Right cardiac atrium (tissue), 5 donors: ENCODE measurements at places on chromosomes 6 and 20. TPM values are rescaled to one million over a fixed set of nuclear protein-coding genes. Genes with fewer than 3 reads are reported as not detected.

CALHM5 gene
- 2.8 TPM for total RNA-seq

TRMT6 gene
- total RNA-seq: 8.9 TPM

OR2H1 gene
- total RNA-seq: not detected

ADGRF1 gene
- not detected for total RNA-seq

CCM2L gene
- 9.6 TPM for total RNA-seq

ZFAND3 gene
- total RNA-seq: 91.4 TPM

VGLL2 gene
- 2.3 TPM for total RNA-seq

DNA sequence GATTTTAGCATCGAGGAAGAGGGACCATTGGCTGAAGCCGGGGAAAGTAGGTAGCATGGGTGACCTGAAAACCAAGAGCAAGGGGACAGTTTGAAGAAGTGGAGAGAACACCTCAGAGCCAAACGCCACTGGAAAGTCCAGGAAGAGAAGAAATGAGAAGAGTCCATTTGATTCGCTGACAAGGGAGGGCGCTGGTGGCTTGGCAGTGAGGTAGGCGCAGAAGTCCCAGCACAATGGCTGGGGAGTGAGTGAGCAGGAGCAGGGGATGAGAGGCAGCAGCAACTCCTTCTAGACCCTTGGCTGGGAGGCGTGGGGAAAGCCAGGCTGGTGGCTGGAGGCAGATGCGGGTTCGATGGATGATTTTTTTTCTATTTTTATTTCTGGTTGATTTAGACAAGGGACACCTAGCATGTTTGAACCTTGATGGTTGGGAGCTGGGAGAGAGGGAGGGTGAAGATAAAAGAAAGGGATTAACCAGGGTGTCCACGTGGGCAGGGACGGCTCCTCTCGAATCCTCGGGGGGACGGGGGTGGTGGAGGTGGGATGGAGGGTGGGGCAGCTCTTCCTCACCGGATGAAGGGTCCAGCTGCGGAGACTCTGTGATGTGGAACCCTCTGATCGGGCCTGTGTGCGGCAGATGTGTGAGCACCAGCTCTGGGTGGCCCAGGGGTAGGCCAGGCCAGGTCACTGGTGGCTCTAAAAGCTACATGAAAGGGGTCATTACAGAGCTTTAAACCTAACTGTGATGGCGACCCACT, 164.2 kb downstream of the NFATC2 start:
- DNase-seq: no peak

DNA sequence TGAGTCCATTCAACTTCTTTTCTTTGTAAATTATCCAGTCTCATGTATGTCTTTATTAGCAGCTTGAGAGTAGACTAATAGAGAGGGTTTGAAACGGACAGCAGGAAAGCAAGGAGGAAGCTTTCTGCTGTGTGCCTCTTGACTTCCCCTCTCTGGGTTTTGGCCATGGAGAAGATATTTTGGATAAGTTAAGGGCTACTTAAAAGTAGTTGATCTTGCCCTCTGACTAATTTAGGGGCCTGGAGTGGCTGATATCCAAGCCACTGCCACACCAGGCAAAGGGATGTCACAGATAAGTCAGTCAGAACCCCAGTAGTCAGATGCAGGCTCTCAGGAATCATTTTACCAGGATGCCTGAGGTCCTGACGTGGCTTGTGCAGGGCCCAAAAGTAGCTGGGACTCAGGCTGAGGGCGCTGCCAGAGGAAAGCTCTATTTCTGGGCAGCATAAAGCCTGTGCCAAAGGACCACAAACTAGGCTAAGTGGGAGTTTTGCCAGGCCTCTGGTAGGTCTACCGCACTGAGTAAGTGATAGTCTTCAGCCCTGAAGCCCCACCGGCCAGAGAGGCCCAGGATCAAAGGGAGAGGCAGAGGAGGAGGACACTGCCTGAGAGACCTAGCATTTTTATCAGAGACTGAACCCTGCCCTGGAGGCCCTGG, 41.6 kb upstream of the IYD start:
- DNase-seq: no peak

DNA sequence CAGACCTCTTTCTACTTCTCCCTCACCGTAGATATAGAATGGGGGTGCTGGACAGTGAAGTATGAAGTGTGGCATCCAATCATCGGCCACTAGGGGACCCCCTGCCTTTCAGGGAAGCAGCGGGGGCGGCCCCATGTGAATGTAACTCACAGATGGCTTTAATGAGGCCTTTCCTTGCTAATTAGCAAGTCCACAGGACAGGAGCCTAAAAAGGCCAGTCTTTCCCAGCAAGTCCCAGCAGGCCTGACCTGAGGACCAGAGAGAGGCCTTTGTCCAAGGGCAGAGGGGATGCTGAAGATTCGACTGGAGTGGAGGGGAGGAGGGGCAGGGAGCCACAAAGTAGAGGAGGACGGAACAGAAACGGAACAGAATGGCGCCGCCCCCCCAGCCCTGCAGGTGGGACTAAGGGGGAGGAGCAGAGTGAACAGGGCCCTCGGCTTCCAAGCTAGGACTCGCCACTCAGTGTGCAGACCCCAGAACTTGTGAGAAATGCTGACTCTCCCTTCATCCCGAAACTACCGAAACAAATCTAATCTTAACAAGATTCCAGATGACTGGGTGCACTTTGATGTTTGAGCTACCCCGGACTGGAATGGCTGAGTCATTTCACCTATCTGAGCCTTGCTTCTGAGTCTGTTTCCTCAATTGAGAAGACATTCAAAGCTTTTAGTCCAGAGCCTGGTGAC, 5.8 kb downstream of the C6orf132 start:
- DNase-seq: no peak

DNA sequence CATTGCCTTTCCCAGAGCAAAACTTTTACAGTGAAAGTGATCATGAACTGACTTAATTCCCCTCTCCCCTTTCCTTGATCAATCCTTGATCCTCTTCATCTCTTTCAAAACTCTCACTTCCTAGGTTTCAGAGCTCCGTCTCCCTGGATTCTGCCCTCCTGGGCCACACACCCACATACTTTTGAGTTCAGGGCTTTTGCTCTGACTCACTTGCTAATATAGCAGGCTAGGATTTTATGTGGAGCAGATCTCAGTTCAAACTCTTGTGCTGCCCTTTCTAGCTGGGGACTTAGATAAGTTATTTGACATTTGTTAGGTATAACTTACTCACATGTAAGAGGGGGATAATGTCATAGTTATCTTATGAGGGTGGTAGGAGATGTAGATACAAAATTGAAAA, 109.1 kb upstream of the MLIP start:
- no peak for DNase-seq

DNA sequence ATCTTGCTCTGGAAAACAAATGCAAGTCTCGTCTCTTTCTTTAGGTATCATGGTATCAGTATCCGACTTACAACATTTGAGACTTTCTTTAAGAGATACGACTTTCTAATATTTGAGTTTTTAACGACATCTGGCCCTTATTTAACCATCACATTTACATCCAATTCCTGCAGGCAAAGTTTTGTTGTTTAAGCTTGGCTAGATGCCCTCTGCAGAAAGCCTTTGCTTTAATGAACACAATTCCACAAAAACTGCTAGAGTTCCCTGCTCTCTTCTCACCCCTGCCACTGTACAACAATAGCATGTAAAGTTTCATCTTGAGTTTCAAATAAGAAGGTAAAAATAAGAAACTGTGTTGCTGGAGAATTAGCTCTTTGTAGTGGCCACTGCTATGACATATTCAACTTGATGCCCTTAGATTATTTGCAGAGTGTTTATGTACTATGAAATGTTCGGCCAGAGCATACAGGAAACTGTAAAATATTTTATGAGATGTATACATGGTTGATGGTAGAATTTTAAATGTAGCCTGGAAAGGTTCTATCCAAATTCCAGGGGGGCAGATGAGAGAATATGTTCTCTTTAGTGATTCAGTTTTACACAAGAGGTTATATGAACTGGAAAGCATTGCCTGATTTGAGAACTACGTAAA, 438.6 kb downstream of the CDC5L start:
- no peak for DNase-seq

DNA sequence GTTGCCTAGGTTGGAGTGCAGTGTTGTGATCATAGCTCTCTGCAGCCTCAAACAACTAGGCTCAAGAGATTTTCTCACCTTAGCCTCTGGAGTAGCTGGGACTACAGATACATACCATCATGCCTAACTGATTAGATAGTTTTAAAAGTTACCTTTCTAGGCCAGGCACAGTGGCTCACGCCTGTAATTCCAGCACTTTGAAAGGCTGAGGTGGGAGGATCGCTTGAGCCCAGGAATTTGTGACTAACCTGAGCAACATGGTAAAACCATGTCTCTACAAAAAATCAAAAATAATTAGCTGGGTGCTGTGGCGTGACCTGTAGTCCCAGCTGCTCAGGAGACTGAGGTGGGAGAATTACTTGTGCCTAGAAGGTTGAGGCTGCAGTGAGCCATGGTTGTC, 41.2 kb downstream of the SLC17A5 start:
- no peak for DNase-seq

- no peak for DNase-seq
Measured at GRCh38 chr20:31707994-31708735, 14.5 kb downstream of the BCL2L1 start.

GRCh38 chr6:159483259-159483658, 209.8 kb downstream of the SOD2 start:
- DNase-seq: no peak

GRCh38 chr20:36402708-36403107, 96.6 kb downstream of the DLGAP4 start:
- no peak for DNase-seq

DNA sequence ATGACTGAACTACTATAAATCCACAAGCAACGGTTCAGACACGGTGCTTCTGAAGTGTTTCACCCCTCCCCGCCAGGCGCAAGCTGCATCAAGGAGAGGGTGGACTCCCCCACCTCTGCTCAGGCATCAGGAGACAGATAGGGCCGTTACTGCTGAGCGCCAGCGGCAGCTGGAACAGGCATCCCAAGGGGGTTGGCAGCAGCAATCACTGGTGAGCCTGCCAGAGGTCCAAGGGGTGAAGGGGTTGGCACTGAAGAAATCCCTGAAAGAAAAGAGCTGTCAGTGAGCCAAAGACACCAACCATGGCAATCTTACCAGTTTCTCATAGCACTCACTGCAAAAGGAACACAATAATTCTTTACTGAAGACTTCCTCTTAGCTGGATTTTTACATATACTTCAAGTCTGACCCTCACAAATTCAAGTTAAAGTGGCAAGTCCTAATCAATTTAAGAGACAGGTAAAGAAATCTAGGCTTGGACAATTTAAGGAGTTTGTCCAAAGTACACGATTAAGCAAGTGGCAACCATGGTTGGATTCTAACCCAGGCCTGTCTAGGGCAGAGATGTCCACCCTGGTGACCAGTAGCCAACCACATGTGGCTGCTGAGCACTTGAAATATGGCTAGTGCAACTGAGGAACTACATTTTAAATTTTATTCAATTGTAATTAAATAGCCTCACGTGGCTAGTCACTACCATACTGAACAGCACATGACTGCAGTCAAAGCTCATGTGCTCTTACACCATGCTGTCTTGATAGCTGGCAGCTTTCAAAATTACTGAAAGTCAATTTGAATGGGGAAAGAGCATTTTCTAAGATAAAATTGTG, 21.7 kb upstream of the TBC1D20 start:
- DNase-seq: peak; percentile 88

- DNase-seq: no peak
Measured at GRCh38 chr20:11047559-11047958, 373.8 kb upstream of the JAG1 start.

- peak; percentile 50 for DNase-seq
Measured at GRCh38 chr20:63361519-63362435, 628 bp upstream of the CHRNA4 start.

DNA sequence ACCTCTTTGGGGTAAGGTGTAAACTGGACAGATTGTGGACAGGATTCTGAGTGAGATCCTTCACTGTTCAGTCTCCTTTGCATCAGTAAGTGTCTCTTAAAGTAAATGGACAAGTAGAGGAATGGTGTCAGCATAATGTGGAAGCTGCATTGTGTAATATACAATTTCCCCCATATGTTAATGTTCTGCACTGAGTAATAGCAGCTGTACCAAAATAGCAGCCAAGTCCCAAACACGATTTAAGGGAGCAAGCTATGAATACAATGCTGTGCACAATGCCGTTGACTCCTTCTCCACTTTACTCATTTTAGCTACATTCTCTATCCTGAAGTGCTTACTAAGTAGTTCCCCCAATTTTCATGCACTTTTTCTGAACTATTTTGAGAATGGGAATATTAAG, 21.1 kb upstream of the TRIM26 start:
- DNase-seq: no peak

GRCh38 chr20:23358923-23359593, 2.9 kb upstream of the GZF1 start:
- no peak for DNase-seq

GRCh38 chr6:106077881-106078280, 8.3 kb upstream of the PRDM1 start:
- DNase-seq: no peak

DNA sequence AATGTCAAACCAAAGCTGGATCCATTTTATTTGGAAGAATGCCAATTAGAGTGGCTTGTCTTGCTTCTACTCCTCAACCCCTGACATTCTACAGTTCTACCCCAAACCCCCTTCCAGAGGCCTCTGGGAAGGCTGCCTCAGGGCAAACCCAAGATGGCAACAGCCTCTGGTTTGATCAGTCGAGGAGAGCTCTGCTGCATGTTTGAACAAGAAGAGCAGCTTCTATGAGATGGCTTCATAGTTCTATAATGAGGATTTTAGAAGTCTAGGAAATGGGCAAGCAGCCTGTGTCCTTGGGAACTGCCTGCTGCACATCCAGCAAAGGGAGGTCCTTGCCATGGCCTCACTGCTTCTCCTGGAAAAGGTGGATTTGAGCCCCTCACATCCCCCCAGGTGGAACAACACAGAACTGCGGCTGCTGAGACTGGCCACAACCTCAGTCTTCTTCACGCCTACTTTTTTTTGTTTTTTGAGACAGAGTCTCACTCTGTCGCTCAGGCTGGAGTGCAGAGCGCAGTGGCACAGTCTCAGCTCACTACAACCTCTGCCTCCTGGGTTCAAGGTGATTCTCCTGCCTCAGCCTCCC, 37.9 kb downstream of the ZC3H12D start:
- DNase-seq: no peak

DNA sequence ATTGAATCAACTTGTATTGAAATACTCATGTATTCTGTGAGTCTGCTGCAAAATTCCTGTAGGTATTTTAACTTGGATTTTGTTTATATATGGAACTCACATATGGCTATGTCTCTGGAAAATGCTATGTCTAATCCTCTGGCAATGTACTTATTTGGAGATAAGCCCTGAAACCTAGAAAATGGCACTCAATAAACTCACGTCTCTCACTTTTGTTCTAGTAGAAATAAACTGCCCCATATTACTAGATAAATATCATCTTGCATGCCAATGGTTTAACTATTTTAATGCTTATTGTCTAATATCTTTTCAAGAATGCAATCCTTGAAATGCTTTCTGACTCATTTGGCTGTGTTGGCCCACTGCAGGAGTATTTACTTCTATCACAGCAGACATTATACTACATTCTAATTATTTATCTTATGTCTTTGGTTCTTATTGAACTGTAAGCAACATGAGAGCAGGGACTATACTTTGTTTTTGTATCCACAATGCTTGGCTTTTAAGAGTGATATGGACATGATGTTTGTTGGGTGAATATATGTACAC, 292.2 kb upstream of the RSPO3 start:
- no peak for DNase-seq

DNA sequence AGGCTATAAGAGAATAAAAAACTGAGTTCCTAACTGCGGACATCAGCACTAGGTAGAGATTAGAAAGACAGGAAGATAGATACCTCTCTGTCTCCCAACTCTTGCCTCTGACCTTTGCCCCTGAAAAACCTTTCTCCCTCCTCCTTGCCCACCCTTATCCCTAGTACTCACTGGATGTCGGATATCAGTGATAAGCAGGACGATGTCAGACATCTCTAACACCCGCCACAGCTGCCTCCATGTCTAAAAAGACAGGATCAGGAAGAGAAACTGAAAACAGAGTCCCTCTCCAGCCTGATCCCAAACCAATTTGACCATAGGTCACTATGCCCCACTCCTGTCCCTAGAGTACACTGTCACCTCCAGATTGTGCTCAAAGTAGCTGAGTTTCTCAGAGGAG, 1.9 kb downstream of the GNL1 start:
- no peak for DNase-seq
